ENCODE measurements at places on chromosomes 3 and 15.

GRCh38 chr3:64167351-64167750 is 57.9 kb downstream of the PRICKLE2 start:
- no peak for DNase-seq

DNA sequence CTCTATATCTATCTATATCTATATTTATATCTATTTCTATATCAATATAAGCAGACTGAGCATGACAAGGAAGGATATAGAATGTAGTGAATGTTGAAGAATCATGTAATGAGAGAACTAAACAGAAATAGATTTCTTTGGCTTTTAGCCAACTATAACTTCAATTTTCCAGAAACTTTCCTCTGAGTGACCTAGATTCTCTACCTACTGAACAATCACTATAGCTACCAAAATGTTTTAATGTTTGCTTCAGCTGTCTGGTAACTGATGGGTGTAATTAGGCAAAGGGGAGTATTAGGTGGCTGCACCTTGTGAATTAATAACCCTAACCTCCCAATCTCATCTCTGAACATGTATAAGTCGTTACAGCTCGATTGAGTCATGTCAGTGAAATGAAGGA is 76.4 kb upstream of the ROBO1 start:
- DNase-seq, result no peak

DNA sequence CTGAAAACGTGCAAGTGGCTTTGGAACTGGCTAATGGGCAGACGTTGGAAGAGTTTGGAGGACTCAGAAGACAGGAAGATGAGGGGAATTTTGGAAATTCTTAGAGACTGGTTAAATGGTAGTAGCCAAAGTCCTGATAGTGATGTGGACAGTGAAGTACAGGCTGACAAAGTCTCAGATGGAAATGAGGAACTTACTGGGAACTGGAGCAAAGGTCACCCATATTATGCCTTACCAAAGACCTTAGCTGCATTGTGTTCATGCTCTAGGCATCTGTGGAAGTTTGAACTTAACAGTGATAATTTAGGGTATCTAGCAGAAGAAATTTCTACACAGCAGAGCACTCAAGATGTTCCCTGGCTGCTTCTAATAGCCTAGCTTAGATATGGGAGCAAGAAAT is 28.6 kb upstream of the SERPINI2 start:
- DNase-seq, result no peak

- DNase-seq, result no peak
Observed at GRCh38 chr3:87333393-87333892, 57.1 kb upstream of the POU1F1 start.
